Urothelium cell line (cell line): ENCODE measurements at places on chromosomes 2 and 18.

DNA sequence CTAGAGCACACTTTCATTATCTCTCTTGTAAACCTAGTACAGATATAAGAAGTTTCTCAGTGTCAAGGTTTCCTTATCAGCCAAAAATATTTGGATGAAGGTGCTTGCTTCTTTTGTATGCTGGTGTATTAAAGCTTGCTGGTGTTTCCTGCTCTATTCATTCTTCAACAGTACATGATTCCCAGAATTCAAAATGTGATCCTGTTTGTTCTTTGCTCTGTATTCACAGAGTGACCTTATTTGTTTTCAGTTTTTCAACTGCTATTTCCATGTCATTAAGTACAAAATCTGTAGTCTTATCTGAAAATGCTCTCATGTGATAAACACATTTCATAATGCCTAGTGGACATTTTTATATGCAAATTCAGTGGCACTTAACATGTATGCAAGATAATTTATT lies 1185.8 kb downstream of the SUCLG1 start:
- no peak for DNase-seq

DNA sequence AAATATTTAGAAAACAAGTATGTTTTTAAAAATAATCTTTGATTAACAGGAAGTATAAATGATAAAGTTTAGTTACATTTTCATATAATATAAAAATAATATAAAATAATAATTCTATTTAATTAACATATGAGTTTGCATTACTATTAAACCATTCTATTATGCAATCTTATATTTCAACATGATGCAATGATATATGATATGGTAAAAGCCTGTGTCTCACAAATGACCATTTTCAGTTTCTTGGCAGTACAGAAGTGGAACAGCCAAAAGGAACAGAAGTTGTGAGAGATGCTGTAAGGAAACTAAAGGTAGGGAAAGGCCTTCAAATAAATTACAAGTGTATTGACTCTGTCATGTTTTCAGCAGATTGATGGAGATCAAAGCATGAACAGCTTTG lies 230.8 kb downstream of the GULP1 start:
- no peak for DNase-seq

GRCh38 chr2:119112770-119113488 lies 45.6 kb downstream of the C1QL2 start:
- DNase-seq, result no peak

DNA sequence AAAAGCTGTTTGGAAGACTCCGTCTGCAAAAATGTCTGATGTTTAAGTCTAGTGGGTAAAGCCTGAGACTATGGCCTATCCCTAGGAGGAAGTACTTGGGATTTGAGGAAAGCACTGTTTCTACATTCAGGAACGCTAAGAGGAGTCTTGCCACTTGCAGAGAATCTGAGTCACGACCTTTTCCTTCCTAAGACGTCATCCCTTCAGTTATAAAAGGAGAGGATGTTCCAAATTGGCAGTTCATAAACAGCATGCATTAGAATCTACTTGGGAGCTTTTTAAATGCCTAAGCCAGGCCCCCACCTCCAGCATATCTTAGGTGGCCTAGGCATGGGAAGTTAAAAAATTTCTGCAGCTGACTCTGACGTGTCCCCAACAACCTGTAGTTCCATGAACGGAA lies 125.9 kb downstream of the TTC32 start:
- no peak for DNase-seq

DNA sequence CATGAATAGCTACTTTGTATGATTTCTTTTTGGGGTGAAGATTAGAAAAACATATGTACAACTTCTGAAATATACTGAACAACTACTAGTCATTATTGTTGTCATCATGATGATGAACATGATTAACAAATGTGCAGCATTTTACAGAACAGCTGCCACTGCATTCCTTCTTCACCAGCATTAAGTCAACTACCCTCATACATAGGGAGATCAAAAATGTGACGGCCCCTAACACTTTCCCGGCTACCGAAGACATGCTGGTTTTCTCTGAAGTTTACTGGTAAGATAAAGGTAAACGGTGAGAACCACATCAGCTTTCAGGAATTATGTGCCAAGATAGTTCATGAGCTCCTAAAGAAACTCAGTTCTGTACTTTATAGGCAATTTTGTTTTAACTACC lies 121.0 kb upstream of the LRATD1 start:
- DNase-seq, result no peak
